GM04504 (cell line): ENCODE measurements at places on chromosomes 6 and 20.

DNA sequence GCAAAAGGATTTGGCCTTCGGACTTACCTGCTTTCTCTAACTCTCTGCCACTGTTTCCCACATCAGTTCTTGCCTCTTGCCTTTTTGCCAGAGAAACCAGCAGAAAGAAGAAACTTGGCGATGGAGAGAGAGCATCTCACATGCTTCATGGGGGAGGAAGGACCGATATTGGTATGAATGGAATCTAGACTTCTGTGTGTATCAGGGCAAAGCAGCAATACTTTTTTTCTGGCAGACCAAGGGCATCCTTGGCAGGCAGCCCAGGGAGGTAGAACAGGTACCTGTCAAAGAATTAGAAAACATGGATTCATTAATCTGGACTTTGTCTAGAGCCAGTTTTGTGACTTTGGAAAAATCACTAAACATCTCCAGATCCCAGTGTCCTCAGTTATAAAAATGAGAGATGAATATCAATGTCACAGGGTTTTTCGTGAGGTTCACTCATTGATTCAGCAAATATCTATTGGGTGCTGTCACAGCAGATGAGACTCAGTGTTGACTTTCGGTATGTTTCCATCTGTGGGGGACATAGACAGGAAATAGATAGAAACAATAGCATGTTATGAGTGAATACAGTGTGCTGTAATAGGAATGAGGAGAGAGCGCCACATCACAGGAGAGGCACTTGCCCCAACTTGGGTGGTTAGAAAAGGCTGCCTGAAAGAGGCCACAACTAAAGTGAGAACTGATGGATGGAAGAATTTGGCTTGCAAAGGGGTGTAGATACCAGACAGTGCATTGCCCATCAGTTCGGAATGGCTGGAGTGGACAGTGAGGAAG is 114.1 kb downstream of the CD83 start:
- DNase-seq = no peak

DNA sequence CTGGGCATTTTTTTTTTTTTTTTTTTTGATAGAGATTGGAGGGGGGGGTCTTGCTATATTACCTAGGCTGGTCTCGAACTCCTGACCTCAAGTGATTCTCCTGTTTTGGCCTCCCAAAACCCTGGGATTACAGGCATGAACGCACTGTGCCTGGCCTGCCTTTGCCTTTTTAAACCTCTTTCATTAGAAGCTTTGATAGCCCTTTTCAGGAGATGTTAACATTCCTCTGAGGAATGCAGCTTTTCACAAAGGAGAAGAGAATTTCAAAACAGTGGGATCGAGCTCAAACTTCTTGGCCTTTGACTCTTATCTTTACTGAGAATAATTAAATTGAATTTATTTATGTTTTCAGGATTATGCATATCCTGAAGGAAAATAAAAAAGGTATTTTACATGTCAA is 31.3 kb downstream of the SLC26A8 start:
- no peak for DNase-seq

DNA sequence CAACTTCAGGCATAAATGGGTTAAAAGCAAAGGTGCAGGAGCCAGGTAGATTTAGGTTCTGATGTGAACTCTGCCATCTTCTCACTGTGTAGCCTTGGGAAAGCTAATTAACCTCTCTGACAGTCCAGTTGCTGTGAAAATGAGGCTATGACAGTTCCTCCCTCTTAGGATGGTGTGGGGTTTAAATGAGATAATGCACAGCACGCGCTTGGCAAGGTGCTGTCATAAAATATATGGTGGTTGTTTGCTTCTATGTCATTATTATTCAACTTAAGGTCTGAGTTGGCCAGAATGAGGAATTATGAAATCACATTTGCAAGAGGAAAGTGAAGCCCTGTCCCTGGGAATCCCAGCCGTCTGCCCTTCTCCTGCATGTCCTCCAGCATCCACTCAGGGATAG is 15.5 kb upstream of the BCAS1 start:
- DNase-seq = no peak

- no peak for DNase-seq
Observed at GRCh38 chr6:134532694-134533624, 215.0 kb upstream of the SGK1 start.
